ENCODE measurements at places on chromosomes 16 and 17.

GRCh38 chr16:86956437-86956836, 360.8 kb downstream of the C16orf95 start:
- no peak for DNase-seq

- no peak for DNase-seq
Measured at GRCh38 chr16:53341792-53342191, 92.5 kb upstream of the RBL2 start.

DNA sequence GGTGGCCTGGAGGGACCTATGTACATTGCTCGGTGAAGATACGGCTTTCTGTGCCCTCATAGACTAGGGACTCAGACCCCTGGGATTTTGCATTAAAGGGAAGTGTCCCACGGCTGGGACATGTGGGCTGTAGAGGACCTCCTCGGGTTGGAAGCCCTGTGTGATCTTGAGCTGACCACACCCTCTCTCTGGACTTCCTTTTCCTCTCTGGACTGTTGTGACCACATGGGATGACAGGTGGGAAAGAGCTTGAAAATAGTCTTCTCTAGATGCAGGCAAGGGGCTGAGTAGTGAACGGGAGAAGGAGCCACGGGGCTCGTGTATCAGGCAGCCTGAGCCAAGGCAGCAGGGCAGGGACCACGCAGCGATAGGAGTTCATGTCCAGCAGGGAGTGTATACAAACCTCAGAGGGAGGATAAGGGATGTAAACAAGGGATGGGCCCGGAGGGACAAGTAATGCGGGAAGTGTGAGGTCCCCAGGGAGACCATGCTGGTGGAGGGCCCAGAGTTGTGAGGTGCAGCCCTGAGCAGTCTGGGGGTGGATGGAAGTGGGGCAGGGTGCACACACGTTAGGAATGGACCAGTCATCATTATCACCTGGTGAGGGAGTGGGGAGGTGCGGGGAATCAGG, 4.5 kb upstream of the SLC4A1 start:
- DNase-seq, result no peak

- no peak for DNase-seq
Measured at GRCh38 chr17:49741692-49742076, 22.2 kb downstream of the FAM117A start.

DNA sequence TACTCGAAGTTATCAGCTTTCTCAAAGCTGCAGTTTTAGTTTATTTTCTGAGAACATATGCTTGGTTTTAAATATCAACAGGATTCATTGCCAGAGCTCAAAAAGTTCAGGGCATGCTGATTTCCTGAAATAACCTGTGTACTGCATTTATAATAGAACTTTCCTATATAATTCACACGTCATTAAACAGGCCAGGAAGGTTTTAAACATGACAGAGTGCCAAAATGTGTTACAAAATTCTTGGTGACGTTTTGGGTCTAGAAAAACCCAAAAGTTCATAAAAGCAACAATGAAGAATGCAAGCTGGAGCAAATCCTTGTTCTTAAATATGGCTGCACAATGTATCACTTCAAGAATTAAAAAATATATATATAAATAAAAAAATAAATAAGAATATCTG, 1139.1 kb downstream of the CDH11 start:
- DNase-seq, result no peak

GRCh38 chr17:81673561-81674258, 7.2 kb downstream of the CCDC137 start:
- no peak for DNase-seq

GRCh38 chr17:61511480-61512182, 59.4 kb downstream of the TBX4 start:
- DNase-seq, result no peak

DNA sequence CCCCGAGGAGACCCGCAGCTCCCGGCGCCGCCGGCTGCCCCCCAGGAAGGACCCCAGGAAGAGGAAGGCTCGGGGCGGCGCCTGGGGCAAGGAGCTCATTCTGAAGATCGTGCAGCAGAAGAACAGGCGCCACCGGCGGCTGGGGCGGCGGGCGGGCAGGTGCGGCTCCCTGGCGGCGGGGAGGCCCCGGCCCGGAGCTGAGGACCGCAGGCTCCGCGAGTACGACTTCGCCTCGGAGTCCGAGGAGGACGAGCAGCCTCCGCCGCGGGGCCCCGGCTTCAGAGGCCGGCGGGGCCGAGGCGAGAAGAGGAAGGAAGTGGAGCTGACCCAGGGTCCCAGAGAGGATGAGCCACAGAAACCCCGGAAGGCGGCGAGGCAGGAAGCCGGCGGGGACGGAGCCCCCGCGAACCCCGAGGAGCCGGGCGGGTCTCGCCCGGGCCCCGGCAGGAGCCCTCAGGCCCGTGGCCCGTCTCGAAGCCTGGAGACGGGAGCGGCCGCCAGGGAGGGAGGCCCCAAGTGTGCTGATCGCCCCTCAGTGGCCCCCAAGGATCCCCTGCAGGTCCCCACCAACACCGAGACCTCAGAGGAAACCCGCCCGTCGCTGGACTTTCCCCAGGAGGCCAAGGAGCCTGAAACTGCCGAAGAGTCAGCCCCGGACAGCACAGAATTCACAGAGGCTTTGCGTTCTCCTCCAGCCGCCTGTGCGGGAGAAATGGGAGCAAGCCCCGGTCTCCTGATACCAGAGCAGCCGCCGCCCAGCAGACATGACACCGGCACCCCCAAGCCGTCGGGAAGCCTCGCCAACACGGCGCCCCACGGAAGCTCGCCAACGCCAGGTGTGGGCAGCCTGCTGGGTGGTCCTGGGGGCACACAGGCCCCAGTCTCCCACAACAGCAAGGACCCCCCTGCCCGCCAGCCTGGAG, 22.3 kb upstream of the ZFPM1 start:
- no peak for DNase-seq

DNA sequence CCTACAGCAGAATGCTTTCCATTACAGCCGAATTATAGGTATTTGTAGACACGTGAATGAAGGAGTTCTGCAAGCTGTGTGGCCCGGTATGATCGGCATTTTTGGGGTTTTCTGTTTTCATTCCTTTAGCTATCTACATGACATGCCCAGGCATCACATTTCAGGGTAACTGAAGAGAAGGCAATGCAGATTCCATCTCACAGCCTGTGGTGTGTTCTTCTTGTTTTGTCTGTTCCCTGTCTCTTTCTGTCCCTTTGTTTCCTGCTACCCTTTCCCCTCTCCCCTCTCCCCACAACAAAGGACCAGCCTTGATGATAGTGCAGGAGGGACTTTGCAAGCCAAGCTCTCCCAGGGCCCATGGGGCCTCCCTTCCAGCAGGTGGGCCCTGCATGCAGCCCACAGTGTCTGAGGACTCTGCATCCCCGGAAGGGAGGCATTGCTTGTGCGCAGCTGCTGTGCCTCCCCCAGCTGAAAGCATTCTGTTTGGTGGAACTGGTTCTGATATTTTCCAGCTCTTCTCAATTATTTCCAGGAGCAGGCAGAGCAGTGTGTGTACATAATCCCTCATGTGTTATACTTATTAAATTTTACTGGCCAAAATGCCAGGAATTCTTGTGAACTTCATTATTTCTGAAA, 207.4 kb downstream of the RPTOR start:
- peak; percentile 70 for DNase-seq

DNA sequence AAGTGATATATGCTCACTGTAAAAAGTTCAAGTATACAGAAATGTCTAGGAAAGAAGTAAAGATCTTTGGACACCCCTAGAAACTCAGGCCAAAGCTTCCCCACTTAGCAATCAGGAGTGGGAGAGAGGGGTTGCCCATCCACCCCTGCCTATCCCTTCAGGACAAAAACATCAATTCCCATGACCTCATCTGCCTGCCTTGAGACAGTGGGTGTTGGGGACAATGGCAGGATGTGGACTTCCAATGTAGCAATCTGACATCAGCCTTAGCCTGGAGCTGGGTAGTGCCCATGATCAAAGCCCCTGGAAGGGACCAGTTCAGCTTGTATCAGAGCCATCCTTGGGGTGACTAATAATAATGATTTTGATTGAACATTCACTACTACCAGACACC, 18.1 kb downstream of the ITPRIPL2 start:
- no peak for DNase-seq

DNA sequence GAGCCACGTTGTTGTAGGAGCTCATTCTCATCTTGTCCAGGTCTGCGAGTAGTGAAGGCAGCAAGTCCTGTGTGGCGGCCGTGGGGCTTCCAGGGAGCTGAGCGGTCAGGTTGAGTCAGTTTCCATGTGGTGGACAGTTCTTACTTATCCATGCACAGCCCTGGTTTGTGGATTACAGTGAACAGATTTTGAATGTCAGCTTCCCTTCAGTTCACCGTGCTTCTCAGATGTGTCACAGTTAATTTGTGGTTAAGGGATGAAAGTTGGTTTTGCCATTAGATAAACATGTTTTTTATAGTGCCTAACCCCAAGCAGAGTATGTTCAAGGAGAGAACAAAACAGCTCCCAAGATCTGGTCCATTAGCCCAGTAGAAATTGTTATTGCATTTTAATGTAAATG, 103.1 kb downstream of the RPTOR start:
- DNase-seq, result peak; percentile 88

DNA sequence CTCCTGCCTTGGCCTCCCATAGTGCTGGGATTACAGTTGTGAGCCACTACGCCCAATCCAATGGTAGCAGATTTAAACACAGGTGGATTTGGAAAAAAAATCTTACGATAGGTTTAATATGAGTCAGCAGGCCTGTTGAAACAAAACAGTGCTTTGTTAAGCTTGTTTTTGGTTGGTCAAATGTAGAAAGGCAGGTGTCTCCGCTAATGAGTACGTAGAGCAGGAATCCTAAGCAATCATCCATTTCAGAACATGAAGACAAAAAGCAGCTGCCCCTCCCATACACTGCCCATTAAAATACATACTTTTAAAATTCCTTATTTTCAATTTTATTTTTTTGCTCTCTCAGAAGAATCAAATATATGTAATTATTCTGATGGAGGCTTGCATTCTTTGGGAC, 1.9 kb upstream of the WWOX start:
- DNase-seq, result no peak

- DNase-seq, result no peak
Measured at GRCh38 chr17:5122586-5123342, 6.9 kb downstream of the USP6 start.

DNA sequence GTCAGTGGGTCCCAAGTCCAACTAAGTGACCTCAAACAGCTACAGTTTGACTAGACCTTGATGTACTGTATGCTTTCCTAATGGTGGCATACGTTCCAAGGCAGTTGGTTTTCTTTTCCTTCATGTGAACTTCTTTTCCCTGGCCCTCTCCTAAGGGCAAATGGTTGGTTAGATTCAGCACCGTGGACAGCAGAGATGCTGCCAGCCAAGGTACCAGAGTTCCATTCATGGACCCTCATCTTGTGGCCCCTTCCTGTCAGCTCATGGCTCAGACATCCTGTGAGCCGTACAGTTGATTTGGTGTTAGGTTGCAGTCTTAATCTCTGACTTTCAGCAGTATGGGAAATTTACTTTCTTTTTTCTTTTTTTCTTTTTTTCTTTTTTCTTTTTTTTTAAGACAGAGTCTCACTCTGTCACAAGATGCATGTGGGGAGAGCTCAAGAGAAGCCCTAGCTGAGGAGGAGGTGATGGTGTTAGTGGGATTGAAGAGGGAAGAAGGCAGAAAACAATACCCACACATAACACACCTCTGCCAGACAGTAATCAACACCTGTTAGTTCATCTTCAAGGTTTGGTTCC, 122.4 kb downstream of the USP31 start:
- peak; percentile 12 for DNase-seq

GRCh38 chr16:50853329-50853728, 111.4 kb downstream of the CYLD start:
- DNase-seq, result no peak

DNA sequence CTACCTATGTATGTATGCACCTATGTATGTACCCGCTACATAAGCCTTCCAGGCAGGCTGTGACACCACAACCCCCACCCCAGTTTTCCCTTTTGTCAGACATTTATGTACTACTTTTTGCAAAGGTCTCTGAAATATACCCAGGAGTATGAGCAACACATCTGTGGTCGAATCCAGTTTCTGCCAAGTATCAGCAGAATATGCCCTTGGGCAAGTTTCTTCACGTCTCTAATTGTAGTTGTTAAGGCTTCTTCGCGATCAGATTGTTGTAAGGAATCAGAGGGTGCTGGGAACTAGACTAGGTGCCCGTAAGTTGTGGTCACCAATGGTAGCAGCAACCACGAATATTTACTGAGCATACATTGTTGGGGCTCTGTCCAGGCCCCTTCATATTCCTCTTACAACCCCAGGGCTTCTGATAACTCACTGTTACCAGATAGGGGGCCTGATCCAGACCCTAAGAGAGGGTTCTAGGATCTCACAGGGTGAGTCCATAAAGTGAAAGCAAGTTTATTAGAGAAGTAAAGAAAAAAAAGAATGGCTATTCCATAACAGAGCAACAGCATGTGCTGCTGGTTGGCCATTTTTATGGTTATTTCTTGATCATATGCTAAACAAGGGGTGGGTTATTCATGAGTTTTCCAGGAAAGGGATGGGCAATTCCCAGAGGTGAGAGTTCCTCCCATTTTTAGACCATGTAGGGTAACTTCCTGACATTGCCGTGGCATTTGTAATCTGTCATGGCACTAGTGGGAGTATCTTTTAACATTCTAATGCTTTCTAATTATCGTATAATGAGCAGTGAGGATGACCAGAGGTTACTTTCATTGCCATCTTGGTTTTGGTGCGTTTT, 16.6 kb downstream of the NUDT7 start:
- no peak for DNase-seq

Measured in foreskin fibroblast (primary cell).